Activated CD8-positive, alpha-beta T cell treated with anti-CD3 and anti-CD28 coated beads for 36 hours (primary cell): ENCODE measurements at places on chromosomes 16 and 17. TPM values are rescaled to one million over a fixed set of nuclear protein-coding genes. Genes with fewer than 3 reads are reported as not detected.

Gene RNF112
- total RNA-seq = 0.63 TPM

- DNase-seq = no peak
Observed at GRCh38 chr16:27083861-27084261, 17.1 kb downstream of the C16orf82 start.

- no peak for DNase-seq
Observed at GRCh38 chr17:16886655-16887322, 85.1 kb downstream of the TNFRSF13B start.

GRCh38 chr16:35516551-35516950, 2057.1 kb downstream of the TP53TG3F start:
- DNase-seq = no peak

- no peak for DNase-seq
Observed at GRCh38 chr17:4270736-4271135, 7.0 kb upstream of the ANKFY1 start.

DNA sequence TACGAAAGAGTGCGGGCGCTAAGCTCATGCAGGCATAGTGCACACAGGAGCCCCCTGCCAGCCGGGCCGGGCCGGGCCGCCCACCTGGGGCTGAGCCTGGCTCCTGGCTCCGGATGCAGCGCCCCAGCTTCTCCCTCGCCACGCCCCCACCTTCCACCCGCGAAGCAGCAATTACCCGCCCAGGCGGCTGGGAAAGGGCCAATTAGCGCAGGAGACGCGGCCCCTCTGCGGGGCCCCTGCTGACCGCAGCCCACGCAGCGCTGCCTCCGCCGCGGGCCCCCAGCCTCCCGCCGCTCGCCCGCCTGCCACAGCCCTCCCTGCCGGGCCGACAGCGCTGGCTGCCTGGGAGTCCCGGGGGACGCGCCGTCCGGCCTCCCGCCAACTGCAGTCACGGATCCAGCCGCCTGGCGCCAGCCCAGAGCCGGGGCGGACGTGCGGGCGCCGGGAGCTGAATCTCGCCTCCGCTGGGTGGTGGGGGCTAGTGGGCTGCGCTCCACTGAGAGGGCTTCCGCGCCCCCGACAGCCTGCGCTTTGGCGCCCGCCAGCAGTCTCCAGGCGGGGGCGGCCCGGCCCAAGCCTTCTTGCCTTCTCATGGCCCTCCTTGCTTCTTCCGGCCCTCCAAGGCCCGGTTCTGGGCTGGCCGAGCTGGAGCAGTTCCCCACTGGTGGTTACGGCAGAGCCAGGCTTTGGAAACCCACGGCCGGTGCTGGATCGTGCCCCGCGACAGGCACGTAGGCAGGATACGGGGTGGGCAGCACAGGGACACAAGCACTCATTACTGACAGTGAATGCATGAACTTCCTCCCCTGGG, 14.9 kb upstream of the CBFB start:
- DNase-seq = peak; percentile 91

DNA sequence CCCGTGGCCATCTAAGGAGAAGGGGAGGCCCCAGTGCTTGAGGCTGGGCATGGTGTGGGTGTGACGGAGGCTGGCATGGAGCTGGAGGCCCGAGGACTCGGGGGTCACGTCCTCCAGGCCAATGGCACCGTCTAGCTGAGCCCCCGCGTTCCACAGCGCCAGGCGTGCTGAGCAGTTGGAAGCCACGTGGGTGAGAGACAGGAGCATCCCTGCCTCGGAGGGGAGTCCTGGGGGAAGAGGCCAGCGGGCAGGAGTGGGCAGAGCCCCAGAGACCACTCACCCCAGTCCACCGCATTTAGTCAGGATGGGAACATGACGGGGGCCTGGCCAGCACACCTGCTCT, 78.8 kb downstream of the RMI2 start:
- no peak for DNase-seq

GRCh38 chr17:76266244-76266938, 1.2 kb downstream of the UBALD2 start:
- DNase-seq = peak; percentile 52

Gene ARL5C
- total RNA-seq = not detected

Gene KRT12
- not detected for total RNA-seq

GRCh38 chr16:68332411-68333121, 21.7 kb downstream of the PRMT7 start:
- DNase-seq = no peak

- DNase-seq = no peak
Observed at GRCh38 chr16:49883076-49884014, 27.4 kb upstream of the ZNF423 start.

Gene TAF15
- 309 TPM for total RNA-seq

- no peak for DNase-seq
Observed at GRCh38 chr17:8532021-8532420, 96.3 kb downstream of the NDEL1 start.

DNA sequence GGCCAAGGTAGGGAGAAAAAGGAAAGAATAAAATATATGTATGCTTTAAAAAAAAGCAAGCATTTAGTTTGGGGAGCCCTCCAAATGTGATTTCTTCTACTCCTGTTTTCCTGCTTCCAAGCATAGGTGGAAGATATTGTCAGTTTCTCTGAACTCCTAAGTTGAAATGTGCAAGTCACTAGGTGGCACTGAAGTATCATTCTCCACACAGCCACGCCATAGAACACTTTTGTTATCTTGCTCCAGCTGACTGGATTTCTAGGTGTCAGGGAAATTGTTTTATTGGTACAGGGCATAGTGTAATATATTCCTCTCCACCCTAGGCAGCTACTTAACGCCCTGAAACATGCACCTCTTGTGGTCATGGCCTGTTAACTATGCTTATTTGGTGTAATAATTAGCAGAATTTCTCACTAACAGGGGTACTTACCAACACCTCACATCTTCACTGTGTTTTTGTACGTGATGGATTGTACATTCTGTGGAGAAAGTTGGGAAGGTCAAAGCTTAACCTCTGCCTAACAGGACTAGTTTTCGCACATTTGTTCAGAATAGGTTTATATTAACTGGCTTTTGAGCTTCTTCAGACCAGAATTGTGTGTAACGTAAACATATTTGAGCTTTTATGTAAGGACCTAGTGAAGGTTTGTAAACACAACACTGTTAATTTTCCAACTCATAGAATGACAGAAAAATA, 69.3 kb downstream of the FTO start:
- DNase-seq = peak; percentile 10

- no peak for DNase-seq
Observed at GRCh38 chr17:67022451-67022810, 21.9 kb upstream of the CACNG1 start.

- no peak for DNase-seq
Observed at GRCh38 chr16:64853551-64853950, 268.3 kb downstream of the CDH11 start.

DNA sequence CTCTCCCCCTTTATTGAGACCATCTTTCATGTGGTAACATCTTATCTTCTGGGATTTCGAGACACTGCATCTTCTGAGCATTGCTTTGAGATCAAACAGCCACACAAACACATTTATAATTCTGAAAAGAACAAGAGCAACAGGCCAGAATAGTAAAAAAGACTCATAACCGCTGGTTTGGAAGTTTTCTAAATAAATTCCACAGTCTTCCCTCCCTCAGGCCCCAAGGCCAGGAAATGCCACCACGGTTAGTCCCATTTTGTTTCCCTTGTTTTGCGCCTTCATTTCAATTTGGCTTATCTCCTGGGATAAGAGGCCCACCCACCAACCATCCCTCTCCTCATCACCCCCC, 25.3 kb downstream of the LITAF start:
- DNase-seq = no peak

GRCh38 chr17:46977348-46977747, 1.7 kb downstream of the RPRML start:
- DNase-seq = peak; percentile 21

Gene CD19
- total RNA-seq = 1.1 TPM

Gene KRTAP9-4
- not detected for total RNA-seq

Gene BCL7C
- 23.6 TPM for total RNA-seq

DNA sequence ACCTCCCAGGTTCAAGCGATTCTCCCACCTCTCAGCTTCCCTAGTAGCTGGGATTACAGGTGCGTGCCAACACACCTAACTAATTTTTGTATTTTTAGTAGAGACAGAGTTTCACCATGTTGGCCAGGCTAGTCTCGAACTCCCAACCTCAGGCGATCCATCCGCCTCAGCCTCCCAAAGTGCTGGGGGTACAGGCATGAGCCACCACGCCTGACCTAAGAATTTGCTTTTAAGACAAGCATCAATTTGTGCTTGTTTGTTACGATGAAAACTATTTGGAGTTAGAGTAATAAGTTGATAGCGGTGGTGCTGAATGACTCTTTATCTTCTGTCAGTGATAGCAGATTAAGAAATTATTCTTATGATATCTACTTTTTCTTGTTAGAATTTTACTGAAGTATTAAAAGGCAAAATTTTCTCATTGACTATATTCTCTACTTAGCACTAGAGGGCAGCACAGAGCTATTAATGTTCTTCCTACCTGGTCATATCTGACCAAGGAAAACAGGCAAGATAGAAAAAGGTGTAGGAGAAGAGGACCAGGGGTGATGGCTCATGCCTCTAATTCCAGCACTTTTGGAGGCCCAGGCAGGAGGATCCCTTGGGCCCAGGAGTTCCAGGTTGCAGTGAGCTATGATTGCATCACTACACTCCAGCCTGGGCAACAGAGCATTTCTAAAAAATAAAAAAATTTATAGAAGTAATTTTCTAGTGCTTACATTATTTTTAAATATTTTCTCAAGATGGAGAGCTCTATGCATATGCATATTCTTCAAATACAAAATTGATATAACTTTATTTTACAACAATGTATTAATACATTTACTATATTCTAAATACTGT, 24.5 kb downstream of the STXBP4 start:
- no peak for DNase-seq

DNA sequence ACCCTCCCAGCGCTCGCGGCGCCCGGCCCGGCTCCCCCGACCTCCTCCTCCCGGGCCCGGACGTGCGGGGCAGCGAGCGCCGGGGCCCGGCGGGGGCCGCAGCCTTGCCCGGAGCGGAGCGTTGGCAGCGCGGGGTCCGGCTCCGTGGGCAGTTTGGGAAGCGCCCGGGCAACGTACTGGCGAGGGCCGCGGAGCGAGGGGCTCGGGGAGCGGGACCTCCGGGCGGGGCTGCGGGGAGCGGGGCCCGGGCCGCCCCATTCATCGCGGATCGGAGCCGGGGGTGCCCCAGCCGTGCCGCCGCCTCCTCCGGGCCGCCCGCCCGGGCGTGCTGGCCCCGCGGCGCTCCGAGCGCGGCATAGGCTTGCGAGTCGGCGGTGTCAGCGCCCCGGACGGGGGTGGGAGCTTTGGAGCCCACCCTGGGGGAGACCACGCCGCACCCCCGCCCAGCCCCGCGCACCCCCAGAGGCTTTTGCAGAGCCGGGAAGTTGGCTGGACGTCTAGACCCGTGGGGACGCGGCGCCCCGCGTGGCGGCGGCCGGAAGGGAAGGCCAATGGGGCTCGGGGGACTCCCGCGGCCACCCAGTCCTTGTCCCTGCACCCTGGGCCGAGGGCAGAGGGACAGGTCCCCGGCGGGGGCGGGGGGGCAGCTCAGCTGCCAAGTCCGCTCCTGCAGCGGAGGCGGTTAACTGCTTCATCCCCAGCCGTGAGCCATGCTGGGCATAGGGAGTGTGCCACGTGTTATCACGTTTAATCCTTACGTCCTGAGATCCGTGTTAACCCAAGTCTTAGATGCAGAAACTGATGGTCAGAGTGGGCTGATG, 852 bp downstream of the ZNF469 start:
- no peak for DNase-seq

Gene MYH1
- total RNA-seq = not detected

- DNase-seq = no peak
Observed at GRCh38 chr17:79083191-79083971, 8.8 kb downstream of the ENGASE start.

DNA sequence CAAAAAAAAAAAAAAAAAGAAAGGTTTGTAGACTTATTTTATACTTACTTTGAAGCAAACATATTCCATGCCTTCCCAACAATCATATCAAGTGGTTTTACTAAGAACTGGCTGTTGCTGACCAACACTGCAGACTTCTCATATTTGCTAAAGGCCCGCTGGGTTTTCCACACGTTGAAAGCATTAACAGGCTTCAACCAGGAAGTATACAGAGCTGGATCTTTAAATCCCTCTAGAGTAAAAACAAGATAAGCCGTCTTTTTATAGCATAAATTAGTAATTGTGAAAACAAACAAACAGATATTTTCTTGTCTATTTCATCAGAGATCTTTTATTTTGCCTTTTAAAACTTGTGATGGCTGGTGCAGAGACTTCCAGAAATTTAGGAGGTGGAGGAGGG, 29.1 kb downstream of the TUBD1 start:
- DNase-seq = no peak

Gene TVP23A
- not detected for total RNA-seq

DNA sequence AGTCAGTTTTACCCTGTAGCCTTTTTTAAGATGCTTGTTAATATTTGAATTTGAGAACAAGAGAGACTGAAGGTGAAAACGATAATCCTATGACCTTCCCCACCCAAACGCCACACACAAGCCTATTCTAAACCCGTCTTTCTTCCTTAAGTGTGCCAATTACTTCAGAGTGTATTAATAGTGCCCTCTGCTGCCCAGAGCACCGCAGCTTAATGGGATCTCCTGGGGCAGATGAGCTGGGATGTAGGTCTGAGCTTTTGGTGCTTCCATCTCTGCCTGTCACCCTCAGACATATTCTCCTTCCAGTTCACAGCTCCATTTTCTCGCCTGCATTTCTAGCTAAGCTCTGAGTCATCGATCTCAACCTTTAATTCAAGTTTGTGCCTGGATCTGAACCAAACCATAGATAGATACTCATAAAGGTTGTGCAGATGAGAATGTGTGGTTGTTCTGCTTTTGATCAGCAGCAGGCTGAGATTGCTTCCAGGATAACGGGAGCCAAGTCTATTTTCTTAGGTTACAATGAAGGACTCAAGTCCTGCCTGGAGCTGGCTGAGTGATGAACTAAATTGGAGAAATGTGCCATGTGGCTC, 46.4 kb upstream of the CDH13 start:
- peak; percentile 3 for DNase-seq

Gene SRL
- not detected for total RNA-seq

GRCh38 chr17:13540546-13540945, 61.2 kb downstream of the HS3ST3A1 start:
- no peak for DNase-seq

Gene IRX5
- 0.34 TPM for total RNA-seq

Gene KRTAP17-1
- not detected for total RNA-seq

GRCh38 chr16:23948949-23949411, 113.2 kb downstream of the PRKCB start:
- peak; percentile 86 for DNase-seq

DNA sequence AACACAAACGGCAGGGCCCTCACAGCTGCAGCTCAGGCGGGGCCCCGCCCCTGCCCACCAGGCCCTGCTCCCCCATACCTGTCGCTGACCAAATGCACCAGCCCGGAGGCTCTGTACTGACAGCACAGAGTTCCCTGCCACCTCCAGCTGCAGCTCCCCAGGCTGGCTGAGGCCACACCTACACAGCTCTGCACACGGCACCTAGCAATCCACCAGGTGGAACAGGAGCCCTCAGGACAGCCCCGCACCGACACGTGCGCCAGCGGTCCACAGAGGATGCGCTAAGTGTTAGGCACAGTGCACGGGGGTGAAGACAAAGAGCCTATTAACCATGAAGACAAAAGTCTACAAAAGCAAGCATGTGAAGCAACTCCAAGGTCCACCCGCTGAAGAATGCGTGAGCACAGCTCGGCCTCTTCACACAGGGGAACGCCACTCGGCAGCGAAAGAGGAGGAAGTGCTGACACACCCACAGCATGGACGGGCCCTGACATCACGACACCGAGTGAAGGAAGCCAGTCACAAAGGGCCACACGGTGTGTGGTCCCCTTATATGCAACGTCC, 5.4 kb downstream of the ZCCHC14 start:
- DNase-seq = peak; percentile 28
